ENCODE measurements at places on chromosomes 11 and 22. TPM values are rescaled to one million over a fixed set of nuclear protein-coding genes. Genes with fewer than 3 reads are reported as not detected.
A peak's percentile ranks its signal among the peaks of the same experiment; 100 is the strongest.

DNA sequence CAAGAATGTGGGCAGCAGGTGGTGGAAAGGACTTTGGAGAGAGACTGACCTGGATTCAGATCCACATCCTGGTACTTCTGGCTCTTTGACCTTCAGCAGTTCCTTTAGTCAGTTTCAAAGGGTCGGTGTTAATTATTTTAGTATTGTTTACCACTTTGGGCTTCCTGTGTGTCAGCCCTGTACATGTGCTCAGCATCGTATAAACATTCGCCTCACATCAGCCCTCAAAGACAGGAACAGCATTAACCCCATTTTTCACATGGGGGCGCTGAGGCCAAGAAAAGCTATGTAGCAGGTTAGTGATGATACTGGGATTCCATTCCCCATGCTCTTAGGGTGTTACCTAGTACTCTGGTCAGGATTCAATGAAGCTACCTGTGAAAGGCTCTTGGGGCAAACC is 72.1 kb upstream of the YWHAH start:
- no peak for DNase-seq
- peaks cover 2% of the 10 kb centered on the region for H3K36me3 ChIP-seq
- H3K27me3 ChIP-seq = no peaks in the 10 kb centered on the region
- H3K4me1 ChIP-seq = no peaks in the 10 kb centered on the region

GRCh38 chr11:113730887-113731726 is 25.0 kb upstream of the TMPRSS5 start:
- no peaks in the 10 kb centered on the region for H3K27me3 ChIP-seq
- H3K4me1 ChIP-seq = peaks cover 8% of the 10 kb centered on the region
- DNase-seq = peak; percentile 20
- no peak overlapping the region for H3K4me3 ChIP-seq
- peaks cover 3% of the 10 kb centered on the region for H3K36me3 ChIP-seq

DNA sequence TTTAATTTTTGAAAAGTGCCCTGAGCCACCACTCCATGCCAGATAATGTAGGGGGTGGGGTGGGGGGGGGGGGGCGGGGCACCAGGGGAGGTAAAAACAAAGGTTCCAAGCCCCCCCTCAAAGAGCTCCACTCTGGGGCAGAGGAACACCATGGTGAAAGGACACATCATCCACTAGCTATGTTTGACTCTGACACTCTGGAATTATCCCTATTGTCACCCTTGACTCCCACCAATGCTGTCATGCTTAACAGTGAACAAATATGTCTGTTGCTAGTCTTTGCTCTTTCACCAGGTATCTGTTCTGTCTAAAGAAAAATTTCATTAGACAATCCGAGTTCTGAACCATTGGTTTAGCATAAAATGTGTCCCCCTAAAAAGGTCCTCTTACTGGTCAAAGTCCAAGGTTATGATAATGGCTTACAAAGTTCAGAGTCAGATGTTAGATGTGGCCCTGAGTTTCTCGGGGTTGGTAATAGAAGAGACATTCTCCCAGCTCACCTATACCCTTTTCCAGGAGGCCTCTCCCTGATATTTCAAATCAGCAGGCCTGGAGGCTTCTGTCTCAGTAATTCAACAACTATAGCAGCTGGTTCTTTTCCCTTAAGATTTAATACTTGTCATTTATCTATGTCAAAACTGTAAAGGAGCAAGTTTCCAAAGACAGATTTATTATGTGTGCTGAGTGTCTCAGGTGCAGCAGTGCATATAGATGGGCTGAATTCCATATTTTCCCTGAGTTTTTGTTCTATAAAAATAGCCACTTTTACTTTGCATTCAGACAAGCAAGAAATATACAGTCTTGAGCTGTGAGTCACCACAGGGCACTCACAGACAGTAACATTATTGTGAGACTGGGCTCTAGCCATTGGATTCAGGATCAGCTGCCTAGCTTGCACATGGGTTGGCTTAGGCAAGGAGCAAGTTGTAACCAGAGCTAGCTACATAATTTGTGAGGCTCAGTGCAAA is 174.1 kb downstream of the CSNK2A3 start:
- no peak for DNase-seq
- no peaks in the 10 kb centered on the region for H3K36me3 ChIP-seq
- no peaks in the 10 kb centered on the region for H3K27me3 ChIP-seq

Gene TEAD1
- total RNA-seq = 149 TPM

Gene SPTBN2
- 1.4 TPM for total RNA-seq
